Right cardiac atrium (tissue), 5 donors: ENCODE measurements at places on chromosomes 16 and 17.

DNA sequence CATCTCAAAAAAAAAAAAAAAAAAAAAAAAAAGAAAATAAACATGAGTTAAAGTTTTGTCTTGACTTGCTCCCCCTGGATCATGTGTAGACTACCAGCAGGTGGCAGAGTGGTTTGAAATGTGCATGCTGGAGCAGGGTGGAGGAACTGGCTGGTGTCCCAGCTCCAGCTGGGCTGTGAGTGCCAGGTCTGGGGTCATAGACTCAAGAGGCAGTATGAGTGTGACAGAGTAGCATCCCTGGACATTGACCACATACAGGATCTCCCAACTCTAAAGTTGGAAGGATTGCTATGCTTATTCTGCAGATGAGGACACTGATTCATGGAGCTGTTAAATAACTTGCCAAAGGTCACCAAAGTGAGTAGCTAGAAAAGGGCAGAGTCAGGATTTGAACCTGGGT, 198.0 kb upstream of the MPHOSPH6 start:
- peak; percentile 33 for DNase-seq

DNA sequence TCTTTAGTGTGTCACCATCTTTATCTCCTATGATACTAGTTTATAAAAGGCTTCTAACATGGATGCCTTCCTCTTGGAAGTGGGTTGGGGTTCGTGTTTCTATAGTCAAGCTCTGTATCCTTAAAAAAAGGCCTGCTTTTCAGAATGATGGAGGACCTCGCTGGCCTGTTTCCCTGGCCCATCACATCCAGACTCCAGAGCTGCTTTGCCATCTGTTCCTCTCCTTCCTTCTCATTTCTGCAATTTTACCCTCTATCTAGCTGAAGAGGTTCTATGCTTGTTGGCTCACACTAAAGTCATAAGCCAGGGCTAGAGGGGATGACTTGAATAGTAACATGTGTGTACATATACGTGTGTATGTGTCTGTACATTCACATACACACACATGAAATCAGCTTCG, 450.8 kb upstream of the HSBP1 start:
- no peak for DNase-seq

- no peak for DNase-seq
Observed at GRCh38 chr16:50737420-50737959, 4.4 kb upstream of the CYLD start.

GRCh38 chr17:40735016-40735415, 20.1 kb downstream of the KRT25 start:
- no peak for DNase-seq

DNA sequence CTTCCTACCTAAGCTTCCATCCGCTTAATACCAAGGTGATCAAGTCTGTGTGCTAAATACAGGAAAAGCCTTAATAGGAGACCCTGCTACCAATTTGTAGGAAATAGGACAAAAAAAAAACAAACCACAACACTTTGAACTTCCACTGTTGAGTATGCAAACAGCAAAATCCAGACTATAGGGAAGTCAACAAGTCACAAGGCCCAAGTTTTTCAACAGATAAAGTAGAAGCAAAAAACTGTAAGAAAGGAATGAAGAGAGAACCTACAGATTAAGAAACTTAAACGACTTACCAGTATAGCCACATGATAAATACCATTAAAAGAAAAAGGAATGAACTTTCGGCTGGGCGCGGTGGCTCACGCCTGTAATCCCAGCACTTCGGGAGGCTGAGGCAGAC, 7.4 kb downstream of the USP22 start:
- DNase-seq: no peak

GRCh38 chr17:8311131-8311790, 1.2 kb downstream of the ARHGEF15 start:
- peak; percentile 70 for DNase-seq

DNA sequence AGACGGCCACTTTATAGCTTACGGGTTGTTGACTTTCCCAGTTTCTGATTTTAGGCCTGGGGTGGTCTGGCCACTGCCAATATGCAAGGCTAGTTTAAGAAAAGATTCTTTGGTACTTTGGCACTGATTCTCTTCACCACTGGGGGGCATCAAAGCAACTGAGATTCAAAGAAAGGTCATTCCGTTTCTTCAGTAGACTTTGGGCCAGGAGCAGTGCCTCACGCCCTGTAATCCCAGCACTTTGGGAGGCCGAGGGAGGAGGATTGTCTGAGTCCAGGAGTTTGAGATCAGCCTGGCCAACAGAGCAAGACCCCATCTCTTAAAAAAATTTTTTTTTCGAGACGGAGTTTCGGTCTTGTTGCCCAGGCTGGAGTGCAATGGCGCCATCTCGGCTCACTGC, 53.0 kb downstream of the RPA1 start:
- DNase-seq: no peak

GRCh38 chr16:30533748-30534367, 800 bp downstream of the ZNF747 start:
- no peak for DNase-seq

- DNase-seq: no peak
Observed at GRCh38 chr16:59758848-59759247, 1024.7 kb upstream of the GOT2 start.

DNA sequence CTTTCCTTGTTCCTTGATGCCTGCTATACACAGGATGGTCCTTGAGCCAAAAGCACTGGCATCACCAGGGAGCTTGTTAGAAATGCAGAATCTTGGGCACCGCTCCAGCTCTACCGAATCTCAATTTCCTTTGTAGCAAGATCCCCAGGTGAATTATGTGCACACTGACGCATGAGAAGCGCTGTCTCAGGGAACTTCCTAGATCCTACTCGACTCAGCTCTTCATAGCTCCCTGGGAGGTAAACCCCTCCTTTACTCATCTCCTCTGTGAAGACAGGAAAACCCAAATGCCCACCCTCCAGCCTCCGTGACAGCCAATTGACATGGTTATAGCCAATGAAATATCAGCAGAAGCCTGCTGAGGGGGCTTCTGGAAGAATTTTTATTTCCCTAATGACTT, 4.1 kb downstream of the USP31 start:
- no peak for DNase-seq

DNA sequence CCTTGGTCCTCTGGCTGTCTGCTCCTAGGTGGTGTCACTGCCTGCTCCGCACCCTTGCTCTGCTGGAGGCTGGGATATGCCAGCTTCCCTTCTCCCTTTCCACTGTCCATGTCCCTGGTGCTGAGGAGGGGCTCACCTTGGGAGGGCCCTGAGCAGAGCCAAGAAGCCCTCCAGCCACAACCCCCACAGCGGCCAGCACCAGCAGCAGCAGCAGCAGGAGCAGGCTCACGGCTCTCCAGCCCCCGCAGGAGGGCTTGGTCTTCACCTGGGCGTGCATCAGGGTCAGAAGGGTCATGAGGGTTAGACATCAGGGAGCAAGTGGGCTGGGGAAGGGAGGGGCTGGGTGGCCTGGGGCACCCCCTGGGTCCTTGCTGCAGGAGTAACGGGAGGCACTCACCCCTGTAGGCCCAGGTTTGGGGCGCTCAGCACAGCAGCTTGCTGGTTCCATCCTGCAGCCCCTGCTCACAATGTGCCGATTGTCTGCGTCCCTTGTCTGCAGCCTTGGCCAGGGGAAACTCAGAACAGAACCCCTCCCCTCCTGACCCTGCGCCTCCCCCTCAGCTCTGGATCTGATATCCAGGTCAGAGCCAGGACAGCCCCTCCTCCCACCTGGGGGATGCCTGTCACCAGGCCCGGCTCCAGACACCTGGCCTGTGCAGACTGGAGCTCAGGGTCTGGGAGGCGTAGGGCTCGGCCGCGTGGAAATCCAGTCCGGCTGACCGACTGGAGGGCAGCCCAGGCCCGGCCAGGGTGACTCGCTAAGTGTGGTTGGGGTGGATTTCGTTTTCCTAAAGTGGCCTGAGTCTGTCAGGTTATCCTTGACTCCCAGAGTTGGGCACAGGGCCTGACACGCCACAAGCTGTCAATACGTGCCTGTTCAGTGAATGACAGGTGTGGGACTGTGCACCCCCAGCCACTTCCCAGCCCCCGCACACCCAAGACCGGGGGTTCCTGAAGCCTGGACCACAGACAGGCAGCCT, at the start of gene BRICD5:
Gene BRICD5 (minus strand): TSS at position 478 of the 980 bp plus-strand sequence. CDS start 30 bp downstream, at position 448.
- DNase-seq: no peak

DNA sequence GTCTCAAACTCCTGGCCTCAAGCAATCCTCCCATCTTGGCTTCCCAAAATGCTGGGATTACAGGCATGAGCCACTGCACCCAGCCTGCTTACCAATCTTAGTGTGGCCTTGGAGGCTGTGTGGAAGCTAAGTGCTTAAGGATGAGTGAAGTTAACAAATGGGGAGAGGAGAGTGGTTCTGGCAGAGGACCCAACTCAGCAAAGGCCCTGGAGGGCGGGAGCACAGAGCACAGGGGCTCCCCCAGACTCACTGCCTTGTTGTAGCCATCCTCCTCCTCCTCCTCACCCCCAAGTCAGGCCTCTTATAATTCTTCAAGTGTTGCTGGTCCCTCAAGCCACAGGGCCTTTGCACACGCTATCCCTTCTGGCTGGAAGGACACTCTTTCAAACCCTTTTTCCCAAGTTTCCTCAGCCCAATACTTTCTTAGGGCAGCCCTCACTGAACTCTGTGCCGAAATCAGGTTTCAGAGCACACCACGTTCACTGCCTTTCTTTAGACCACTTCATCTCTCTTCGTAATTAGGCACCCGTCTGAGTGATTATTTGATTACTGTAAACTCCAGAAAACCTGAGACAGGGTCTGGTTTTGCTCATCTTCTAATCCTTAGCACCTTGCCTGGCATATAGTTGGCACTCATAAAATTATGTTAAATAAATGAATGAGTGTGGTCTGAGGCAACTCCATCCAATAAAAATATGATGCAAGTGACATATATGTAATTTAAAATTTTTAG, 23.4 kb downstream of the NGFR start:
- no peak for DNase-seq

DNA sequence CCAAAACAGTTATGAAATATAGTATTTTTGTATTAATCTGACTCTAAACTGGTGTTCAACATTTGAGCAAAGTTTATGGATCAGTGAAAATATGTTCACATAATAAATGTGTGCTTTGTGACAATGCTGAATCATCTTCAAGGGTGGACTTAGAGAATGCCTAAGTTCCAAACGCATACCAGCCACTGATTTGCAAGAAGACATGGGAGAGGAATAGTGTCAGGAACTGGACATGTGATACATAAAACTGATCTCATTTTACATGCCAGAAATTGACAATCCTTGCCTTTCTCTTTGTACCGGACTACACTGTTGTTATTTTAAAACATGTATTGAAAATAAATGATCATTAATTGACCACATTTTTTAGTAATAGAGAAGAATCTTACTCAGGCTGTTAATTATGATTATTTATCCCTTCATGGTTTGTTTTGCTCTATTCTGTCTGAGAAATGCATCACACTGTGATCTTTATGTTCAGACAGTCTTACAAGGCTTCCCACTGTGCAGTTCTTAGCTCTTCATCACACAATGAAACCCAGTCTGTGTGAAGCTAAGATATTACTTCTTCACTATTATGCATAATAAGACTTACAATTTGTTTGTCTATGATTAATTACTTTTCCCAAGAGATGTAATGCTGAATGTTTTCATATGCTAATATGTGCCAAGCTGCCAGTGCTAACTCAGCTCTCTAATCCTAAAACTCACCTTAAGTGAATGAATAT, 1180.6 kb upstream of the CDH8 start:
- DNase-seq: no peak

GRCh38 chr17:67656494-67657203, 61.1 kb upstream of the NOL11 start:
- no peak for DNase-seq
